ENCODE measurements at places on chromosomes 13 and 19.

GRCh38 chr13:77312311-77312710, 14.6 kb downstream of the MYCBP2 start:
- no peak for DNase-seq

DNA sequence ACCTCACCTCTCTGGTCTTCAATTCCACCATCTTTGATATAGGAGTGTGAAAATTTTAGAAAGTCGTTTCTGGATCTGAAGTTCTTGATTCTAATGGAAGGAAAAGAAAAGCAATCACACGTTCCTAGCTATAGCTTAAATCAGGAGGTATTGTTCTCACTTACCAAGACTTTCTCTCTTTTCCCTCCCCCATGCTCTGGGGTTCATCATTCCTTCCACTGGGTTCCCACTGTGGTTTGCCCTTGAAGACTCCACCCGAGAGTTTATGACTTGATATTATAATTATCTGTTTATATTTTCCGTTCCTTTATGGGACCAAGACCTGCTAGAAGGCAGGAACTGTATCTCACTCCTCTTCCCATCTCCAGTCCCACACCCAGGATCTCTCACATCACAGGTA, 76.6 kb downstream of the AKAP11 start:
- DNase-seq = no peak

DNA sequence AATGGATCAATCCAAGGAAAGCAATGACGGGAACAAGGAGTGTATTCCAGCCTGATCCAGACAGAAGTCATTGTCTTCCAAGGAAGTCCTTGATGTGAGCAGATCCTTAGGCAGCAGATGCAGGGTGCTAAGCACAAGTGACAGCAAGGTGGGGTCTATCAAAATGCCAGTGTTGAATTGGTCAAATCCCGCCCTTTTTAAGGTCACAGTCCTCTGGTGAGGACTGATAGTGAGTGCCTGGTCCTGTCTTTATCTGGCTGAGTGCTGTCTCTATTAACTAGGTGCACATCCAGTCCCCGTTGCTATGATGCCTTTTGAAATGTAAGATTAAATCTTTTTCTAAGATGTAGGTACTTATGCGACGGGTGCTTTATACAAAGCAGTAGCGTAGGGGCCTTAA, 1.3 kb upstream of the LAMP1 start:
- no peak for DNase-seq

DNA sequence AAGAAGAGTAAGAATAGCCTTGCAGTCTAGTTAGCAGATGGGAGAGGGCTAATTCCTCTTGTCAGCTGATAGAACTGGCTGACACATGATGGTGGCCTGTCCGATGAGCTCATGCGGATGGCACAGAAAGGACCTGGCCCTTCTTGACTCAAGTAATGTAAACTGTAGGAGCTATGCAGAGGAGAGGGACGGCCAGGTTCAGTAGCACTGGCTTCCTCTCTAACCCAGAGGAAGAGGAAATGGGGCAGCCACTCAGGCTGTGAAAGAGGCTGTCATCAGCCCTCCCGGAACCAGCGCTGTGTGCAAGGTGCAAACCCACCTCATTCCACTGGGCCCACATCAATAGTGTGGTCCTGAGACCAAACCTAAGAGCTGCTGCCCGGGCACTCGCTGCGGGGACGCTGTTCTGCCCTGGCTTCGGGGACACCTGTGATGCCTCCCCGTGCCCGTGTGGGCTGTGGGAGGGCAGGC, 30.8 kb upstream of the USE1 start:
- DNase-seq = no peak

DNA sequence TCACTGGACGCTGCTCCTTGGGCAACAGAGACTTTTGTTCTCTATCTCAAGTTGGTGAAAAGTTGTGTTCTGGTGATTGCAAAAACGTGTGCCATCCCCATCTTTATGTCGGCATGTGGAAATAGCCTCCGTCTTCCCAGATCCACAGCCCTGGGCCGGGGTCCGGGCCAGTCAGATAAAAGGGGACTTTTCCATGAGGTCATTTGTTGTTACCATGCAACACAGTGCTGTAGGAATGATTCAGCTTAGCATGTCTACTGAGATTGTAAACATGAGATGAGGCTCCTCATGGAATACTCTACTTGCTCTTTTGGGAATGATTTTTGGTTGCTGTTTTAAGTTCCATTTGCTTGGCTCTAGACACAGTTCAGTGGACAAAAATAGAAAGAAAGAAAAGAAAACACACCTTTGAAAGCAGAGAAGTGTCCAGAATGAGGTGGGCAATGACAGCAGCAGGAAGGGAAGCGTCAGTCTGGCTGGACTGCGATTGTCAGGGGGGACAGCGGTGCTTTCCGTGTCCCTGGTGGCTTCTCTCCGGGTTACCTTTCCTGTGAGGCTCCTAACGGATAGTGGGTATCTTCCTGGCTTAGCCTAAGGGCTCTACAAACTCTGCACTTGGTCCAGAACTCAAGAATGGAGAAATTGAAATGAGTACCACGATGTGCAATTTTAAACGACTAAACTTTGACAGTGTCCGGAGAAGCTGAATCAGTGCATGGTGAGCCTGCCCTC, 91.6 kb downstream of the TEX29 start:
- DNase-seq = no peak

- DNase-seq = peak; percentile 55
These were observed 18.2 kb downstream of the LSM4 start for GRCh38 chr19:18304458-18305310.

GRCh38 chr13:100523981-100524386, 64.6 kb downstream of the GGACT start:
- no peak for DNase-seq
